ENCODE measurements at places on chromosomes 12 and 14.

DNA sequence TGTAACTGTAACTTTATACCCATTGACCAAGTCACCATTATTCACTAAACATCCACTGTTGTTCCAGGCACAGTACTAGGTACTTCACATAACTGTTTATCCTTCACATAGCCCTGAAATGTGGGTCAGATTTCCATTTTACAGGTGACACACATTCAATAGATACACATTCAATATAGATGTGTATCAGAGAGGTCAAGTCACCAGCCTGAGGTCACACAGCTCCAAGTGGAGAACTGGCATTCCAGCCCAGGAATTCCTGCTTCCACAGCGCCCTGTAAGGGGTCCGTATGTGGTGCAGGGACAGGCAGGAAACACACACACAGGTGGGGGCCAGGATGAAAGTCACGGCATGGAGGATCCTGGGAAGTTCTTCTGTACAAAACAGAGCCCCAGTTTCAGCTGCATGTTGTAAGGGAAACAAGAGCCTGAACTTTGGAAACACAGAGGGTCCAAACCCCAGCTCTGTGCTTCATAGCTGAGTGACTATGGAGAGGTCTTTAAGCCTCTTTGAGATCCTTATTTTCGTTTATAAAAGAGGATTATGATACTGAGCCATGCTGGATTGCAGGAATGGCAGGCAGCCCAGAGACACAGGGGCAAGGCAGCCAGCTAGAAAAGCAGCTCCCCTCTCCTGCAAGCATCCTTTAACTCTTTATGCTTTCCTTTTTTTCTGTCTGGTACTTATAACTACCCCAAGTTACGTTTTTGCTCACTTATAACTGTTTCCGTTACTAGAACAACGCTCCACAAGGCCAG, 50.3 kb upstream of the DICER1 start:
- DNase-seq, result no peak

- DNase-seq, result no peak
Measured at GRCh38 chr12:31491841-31492598, 98.9 kb downstream of the DENND5B start.

DNA sequence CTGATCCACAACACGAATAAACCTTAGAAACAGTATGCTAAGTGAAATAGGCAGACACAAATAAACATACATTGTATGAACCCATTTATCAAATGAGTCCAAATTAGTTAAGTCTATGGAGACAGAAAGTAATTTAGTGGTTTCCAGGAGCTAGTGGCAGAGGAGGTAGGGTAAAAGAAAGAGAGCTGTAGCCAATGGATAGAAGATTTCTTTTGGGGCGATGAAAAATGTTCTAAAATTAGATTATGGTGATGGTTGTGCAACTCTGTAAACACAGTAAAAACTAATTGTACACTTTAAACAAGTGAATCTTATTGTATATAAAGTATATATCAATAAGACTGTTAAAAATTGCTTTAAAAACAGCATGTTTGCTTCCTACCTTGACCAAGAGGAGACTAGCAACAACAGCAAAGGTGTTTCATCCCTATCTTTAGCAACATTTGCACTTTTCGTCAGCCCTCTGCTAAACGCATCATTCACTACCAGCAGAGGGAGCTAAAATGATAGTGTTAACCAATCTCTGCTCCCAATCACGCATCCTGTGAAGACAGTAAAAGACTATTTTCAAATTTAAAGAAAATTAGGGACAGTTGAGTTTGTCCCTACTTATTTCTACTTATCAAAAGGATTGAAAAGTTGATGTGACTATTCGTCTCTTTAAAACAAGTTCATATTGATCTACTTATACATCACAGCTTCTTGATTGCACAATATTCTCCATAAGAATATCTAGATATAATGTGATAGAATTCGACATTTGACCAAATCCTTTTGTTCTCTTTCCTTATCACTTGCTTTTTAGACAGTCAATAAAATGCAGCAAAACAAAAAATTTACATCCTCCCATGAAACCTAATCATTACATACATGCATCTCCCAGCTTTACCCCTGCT, 24.0 kb upstream of the LGR5 start:
- no peak for DNase-seq

DNA sequence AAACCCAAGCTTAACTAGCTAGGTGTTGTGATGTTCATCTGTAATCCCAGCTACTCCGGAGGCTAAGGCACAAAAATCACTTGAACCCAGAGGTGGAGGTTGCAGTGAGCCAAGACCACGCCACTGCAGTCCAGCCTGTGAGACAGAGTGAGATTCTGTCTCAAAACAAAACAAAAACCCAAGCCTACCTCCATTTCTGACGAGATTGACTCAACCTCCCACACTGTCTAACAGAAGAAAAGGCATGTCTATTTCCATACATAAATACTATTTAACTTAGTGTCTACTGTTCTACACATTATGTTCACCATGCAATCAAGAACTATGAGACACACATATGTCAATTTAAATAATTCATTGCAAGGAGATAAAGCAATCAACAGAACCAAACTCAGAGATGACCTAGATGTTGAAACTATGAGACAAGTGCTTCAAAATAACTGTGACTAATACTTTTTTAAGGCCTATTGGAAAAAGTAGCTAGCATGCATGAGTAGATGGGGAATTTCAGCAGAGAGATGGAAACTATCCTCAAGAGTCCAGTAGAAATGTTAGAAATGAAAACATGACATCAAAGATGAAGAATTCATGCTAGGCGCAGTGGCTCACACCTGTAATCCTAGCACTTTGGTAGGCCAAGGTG, 75.9 kb upstream of the DHRS4 start:
- DNase-seq, result no peak

Data from stimulated activated CD4-positive, alpha-beta T cell treated with anti-CD3 and anti-CD28 coated beads, Interleukin-15, amount 100 ng/mL, for 1 hour (primary cell).